ENCODE measurements at places on chromosomes 7 and 10.
A peak's percentile ranks its signal among the peaks of the same experiment; 100 is the strongest.

DNA sequence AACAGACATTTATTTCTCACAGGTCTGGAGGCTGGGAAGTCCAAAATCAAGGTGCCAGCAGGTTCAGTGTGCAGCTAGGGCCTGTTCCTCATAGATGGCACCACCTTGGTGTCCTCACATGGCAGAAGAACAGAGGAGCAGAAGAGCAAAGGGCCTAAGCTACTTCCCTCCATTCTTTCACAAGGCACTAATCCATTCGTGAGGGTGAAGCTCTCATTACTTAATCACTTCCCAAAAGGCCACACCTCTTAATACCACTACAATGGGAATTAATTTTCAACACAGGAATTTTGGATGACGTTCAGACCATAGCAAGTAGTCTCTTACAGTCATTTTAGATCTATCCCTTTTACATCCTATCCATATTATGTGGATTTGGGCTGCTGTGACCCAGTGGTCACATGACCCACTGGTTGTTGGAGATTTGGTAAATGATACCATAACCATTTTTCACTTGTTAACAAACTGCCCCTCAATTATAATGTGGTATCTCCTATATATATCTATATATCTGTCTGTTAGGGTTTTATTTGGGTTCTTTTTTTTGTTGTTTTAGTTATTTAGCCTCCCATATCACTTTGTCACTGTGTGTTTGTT is 63.4 kb downstream of the BBS9 start:
- no peak for DNase-seq

- no peak for DNase-seq
These were observed 69.0 kb downstream of the PWWP2B start for GRCh38 chr10:132465889-132466519.

DNA sequence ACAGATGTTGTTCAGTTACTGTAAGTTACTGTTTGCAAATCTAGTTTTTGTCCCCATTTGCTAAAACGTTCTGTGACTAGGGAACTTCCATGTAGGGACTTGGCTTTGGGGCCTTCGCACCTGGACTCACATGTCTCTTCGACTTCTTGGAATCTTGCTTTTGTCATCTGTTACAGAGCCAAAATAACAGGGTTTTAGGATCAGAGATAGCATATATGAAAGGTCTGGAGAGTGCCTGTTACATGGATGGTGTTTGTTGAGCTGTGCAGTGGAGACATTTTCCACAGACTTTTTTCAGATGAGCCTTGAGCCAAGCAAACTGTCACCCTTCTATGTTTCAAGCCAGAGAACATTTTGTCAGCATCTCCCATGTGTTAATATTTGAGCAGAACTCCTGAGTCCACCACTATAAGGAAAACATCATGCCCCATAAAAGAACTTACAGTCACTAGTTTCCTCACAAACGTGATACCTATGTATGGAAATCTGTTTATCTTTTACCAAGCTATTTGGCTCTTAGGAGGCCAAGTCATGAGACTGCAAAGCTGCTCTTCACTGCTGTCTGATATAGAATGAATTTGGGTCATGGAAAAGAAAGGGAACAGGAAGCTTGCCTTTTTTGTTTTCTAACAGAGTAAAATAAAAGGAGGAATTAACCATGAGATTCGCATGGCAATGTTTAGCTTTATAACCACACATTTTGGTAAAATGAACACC is 818.6 kb upstream of the IGFBP3 start:
- no peak for DNase-seq

DNA sequence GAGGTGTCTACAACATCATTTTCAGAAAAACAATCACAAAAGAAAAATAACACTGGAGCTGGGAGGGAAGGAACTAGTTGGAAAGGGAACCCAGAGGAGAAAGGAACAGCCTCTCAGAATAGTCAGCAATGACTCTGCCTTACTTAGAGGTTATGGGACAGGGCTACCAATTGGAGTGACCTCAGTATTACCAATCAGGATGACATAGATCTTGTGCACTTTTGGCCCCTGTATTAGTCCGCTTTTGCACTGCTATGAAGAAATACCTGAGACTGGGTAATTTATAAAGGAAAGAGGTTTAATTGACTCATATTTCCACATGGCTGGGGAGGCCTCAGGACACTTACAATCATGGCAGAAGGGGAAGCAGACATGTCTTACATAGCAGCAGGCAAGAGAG is 99.7 kb upstream of the SDK1 start:
- no peak for DNase-seq

- peak; percentile 3 for DNase-seq
These were observed 216.9 kb downstream of the POLR1F start for GRCh38 chr7:19491821-19492452.

- DNase-seq, result no peak
These were observed 33.2 kb downstream of the TRIM8 start for GRCh38 chr10:102677331-102678067.

- DNase-seq, result no peak
These were observed 119.9 kb upstream of the THSD7A start for GRCh38 chr7:11951909-11952308.

GRCh38 chr7:77791336-77791735 is 6.9 kb downstream of the TMEM60 start:
- no peak for DNase-seq
